ENCODE measurements at places on chromosomes 2 and 18.

- no peak for DNase-seq
Observed at GRCh38 chr2:26269571-26270158, 24.9 kb downstream of the HADHB start.

- no peak for DNase-seq
Observed at GRCh38 chr2:3265471-3265870, 112.1 kb downstream of the EIPR1 start.

GRCh38 chr2:231012463-231012862 lies 16.5 kb downstream of the SPATA3 start:
- no peak for DNase-seq

DNA sequence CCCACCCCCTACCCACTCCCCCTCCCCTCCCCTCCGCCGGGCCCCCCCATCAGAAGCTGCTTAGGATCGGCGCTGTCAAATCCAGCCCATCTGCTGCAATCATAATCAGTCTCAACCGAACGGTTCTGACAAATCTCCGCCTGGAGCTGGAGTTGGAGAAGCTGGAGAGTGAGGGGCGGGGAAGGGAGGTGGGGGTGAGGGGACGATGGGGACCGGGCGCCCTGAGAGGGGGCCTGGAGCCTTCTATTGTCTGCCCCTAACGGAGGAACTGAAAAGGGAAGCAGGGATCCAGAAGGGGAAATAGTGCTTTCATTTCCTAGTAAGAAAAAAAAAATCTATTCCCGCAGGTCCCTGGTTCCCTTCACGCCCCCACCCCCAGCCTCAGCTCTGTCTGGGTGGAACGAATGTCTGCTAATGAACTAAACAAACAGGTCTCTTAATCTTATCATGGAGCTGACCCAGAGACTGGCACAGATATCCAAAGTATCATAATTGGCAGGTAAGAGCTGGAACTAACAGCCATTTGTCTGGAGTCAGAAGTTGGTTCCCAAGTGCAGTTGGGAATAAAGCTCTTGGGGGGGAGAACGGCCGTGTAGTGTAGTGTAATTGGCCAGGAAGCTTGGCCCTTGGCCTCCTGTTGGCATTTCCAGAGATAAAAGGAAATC lies 301.2 kb downstream of the NCKAP5 start:
- DNase-seq, result no peak

DNA sequence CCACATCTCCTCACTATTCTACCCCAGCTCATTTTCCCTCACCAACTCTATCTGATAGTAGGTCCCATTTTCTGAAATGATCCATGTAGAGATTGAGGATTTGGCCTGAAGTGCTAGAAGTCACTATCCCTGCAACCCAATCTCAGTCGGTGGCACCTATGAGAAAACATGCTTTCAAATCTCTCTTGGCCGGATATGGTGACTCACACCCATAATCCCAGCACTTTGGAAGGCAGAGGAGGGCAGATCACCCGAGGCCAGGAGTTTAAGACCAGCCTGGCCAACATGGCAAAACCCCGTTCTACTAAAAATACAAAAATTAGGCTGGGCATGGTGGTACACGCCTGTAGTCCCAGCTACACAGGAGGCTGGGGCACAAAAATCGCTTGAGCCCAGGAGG lies 19.1 kb upstream of the MARCHF4 start:
- DNase-seq, result no peak

GRCh38 chr2:197934934-197935289 lies 130.5 kb downstream of the PLCL1 start:
- DNase-seq, result no peak

- no peak for DNase-seq
Observed at GRCh38 chr2:188512456-188512855, 220.8 kb downstream of the GULP1 start.

- no peak for DNase-seq
Observed at GRCh38 chr2:170928036-170928823, 823 bp upstream of the GORASP2 start.

DNA sequence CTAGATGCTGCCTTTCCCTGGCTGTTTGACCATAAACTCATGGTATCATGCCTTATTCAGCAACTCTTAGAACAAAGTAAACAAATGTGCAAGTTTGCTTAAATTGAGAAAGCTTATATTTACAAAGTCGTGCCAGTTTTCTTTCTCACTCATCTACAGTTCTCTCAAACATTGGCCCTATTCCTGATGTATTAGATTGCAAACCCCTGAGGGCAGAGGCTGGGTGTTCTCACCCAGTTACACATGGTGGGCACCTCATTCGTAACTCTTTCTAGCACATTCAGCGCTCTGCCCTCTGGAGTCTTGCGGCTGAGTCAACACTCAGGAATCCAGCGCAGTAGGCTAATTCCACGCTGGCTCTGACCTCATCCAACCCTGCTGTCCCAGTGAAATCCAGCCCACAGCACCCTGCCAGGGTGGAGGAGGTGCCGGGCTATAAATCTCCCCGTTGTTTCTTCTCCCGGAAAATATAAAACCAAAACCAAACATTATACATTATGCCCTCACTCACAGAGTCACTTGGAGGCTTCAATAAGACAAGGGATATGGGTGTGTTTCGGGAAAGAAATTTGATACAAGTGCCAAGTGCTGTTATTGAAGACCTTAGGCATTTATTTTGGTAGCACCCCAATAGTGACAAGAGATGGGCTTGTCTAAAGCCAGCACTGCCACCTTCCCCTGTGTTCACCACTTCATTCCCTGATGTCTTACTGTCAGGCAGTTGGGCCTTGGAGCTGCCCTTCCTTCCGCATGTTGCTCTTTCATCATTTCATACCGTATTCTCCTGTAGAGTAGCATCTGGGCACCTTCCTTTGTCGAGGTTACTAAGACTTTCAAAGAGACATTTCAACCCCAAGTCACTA lies 287.4 kb downstream of the PRKCE start:
- DNase-seq, result peak; percentile 93

- DNase-seq, result no peak
Observed at GRCh38 chr2:73651591-73652230, 9.5 kb upstream of the NAT8 start.

GRCh38 chr2:191748528-191749180 lies 70.7 kb downstream of the NABP1 start:
- no peak for DNase-seq

- DNase-seq, result no peak
Observed at GRCh38 chr18:22846088-22846683, 86.9 kb upstream of the RBBP8 start.

- no peak for DNase-seq
Observed at GRCh38 chr2:111118981-111119821, 1.5 kb upstream of the BCL2L11 start.

DNA sequence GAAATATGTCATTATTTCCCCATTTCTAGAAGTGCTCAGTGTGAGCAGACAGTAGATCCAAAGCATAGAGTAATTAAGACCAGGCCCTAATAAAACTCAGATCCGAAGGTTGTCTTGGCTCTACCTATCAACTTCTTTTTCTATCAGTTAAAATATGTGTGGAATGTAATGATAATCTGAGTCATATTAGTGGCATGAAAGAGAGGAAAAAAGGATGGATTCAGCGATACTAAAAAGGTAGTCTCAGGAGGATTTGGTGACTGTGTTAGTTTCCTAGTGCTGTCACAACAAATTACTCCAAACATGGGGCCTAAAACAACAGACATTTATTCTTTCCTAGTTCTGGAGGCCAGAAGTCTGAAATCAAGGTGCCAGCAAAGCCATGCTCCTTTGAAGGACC lies 103.7 kb upstream of the NABP1 start:
- no peak for DNase-seq

- DNase-seq, result no peak
Observed at GRCh38 chr2:205675861-205676516, 6.3 kb upstream of the NRP2 start.
